Fibroblast of skin of scalp (primary cell): ENCODE measurements at places on chromosomes 6 and 20.

DNA sequence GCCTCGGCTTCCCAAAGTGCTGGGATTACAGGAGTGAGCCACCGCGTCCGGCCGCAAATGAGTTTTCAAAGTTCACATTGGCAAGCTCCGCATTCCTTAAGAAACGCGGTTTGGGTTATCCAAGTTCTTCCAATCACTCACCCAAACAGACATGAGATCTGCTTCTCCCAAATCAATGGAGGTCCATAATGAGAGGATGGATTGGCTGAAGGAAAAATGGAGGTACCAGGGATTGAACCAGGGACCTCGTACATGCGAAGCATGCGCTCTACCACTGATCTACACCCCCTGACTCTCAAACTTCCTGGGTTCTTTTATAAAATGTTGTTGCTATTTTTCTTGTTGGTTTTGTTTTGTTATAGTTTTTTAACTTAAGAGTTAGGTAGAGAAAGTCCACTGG, 170.0 kb downstream of the GPX5 start:
- DNase-seq, result peak; percentile 29

GRCh38 chr20:63554361-63555278, 661 bp downstream of the FNDC11 start:
- DNase-seq, result no peak

GRCh38 chr6:153595903-153596302, 443.1 kb upstream of the OPRM1 start:
- peak; percentile 22 for DNase-seq

- DNase-seq, result no peak
Observed at GRCh38 chr20:33103556-33103955, 24.1 kb downstream of the BPIFB4 start.

DNA sequence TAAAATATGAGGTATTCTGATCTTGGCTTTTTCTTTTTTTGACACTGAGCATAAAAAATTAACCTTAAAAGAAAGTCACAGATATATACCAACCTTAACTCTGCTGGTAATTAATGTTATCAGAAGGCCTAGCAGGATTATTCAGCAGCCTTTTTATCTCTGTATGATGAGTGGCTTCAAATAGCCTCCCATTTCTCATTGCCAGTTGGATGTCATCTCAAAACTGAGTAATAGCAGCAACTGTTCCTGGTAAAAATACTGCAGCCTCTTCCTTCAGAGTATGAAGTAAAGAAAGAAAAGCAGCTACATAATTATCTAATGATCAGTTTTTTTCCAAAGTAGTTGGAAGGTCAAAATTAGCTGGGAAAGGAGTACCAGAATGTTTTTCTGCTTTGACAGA, 24.9 kb upstream of the HDGFL1 start:
- DNase-seq, result no peak

DNA sequence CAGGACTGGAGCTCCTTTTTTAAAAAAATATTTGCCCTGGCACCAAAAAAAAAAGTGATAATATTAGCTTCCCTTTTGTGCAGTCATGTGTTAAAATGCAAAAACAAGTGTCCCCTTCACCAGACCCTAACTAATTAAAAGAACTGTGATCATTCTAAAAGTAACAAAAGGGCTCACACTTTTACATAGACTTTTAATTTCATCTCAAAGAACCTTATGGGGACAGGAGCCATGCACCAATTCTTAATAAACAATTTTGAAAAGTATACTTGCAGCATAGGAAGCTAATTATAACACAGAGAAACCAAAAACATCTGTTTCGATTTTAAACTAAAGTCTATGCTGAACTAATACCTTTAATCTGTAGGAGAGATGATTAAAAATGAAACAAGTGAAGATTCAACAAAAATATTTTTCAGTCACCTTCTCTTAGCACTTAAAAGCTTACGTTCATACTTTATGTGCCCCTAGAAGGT, 17.3 kb downstream of the STX7 start:
- DNase-seq, result no peak
